ENCODE measurements at places on chromosomes 1 and 21.

DNA sequence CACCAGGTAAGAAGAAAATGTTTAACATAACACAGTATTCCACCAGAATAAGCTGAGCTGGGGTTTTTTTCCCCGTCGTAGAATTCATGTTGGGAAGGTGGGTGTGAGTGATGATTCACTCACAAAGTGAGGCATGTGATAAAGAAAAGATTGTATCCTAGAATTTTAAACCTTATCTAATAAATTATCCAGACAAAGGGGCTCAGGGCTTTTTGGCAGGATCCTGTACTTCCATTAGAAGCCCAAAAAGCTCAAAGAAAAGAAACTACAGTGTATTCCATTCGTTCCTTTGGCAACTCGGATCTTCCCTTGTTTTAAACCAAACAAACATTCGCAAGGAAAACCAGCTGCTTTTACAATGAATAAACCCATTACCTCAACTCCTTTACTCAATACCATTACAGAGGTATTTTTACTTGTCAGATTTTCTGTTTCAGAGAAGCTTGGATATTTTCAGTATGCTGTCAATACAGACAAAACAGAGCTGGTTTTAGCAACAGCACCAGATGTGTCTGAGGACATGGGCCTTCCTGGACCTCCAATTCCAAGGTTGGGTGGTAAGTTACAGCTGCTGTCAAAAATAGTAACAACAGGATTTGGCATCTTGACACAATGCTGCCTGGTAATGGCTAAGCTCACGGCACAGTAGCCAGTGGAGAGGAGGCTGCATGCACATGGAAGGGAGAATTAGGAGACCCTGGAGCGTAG is 159.9 kb upstream of the RUNX1 start:
- DNase-seq: peak; percentile 54

- no peak for DNase-seq
Measured at GRCh38 chr1:46508757-46509156, 19.1 kb downstream of the DMBX1 start.

GRCh38 chr1:29251164-29252124 is 15.1 kb downstream of the PTPRU start:
- no peak for DNase-seq

DNA sequence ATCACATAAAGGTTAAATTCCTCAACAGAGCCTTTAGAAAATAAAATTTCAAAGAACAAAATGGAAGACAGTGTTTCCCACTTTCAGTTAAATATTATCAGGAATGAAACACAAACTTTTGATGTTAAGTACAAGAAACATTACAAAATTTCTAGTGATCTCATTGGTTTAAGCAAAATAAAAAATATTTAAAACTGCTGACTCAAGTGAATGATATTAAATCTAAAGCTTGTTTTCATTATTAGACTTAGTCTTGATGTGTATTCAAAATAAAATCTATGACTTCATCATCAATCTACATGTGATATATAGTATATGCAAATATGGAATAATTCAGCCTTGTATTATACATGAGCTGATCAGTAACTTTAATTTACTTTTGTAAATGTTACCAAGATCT is 584.9 kb downstream of the PTBP2 start:
- no peak for DNase-seq

DNA sequence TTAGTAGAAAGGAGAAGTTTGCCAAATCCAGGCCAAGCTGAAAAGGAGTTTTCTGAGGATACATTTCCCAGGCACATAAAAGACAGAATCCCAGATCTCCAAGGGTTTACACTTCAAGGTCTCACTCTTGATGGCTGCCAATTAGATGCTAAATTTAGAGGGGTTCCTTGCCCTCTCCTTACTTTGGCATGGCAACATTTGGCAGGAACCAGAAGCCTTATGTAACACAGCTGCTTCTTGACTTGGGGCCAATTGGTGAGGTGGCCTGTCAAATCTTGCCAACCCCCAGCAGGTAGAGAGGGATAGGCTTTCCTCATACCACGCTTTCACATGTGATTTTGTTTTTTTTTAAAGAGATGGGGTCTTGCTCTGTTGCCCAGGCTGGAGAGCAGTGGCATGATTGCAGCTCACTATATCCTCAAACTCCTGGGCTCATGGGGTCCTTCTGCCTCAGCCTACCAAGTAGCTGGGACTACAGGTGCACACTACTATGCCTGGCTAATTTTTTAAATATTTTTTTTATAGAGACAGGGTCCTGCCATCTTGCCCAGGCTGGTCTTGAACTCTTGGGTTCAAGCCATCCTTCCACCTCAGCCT is 25.2 kb upstream of the NKAIN1 start:
- DNase-seq: no peak

DNA sequence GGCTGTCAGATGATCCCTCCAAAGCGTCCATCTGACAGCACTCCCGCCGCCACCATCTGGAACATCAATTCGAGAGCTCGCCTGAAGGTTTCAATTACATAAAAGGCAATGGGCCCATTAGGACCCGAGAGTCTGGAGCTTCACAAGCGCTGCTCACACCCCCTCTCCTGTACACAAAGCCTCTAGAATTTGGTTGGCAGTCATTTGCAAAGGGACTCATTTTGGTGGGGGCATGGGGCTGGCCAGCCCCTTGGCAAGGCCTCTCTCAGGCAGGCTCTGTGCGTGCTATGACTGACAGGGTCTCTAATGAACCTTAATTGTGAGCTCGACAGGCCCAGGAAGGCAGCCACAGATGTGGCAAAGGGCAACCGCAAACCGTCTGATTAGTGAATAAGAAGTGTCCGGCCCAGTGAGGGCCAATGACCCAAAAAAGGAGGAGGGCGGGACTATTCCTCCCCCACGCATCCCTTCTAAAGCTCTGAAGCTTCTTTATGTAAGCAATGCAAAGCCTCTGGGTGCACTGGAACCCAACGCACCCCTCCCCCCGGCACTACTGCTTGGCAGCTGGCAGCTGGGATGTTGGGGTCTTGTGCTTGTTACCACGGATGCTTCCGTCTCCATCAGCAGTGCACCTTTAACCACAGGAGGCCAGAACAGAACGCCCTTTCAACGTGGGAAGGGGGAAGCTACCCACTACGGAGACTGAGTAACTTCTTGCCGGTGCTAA is 79.4 kb downstream of the CAPZB start:
- DNase-seq: peak; percentile 34

DNA sequence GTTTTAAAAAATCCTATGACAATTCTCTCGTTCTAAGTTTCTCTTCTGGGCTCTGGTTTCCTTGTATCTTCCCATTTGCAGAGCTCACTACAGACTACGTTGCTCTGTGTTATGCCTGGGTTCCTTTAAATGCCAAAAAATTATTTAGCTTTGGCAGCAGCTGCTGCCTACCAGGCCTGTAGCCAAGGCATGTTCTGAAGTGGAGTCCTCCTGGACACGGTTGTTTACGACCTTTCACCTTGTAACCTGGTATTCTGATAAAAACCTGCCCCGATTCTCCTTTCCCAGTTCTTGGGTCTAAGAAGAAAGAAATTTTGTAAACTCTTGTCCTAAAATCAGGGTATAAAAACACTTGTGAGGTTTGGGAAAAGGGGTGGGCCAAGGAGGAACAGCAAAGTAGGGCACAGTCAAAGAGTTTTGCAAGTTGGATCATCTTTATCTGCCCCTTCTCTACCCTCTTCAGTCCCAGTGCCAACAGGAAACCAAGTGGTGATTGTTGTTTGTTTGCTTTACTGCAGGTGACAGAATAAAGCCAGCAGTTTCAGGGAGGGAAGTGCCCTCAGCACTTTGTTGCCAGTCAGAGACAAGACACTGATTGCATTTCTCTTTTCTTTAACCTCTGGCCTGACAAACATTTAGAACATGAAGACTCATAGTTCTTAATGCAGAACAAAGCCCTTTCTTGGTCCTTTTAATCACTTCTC is 3.1 kb upstream of the TXNIP start:
- DNase-seq: peak; percentile 31

- peak; percentile 70 for DNase-seq
Measured at GRCh38 chr1:23376890-23377811, 7.5 kb upstream of the ZNF436 start.

DNA sequence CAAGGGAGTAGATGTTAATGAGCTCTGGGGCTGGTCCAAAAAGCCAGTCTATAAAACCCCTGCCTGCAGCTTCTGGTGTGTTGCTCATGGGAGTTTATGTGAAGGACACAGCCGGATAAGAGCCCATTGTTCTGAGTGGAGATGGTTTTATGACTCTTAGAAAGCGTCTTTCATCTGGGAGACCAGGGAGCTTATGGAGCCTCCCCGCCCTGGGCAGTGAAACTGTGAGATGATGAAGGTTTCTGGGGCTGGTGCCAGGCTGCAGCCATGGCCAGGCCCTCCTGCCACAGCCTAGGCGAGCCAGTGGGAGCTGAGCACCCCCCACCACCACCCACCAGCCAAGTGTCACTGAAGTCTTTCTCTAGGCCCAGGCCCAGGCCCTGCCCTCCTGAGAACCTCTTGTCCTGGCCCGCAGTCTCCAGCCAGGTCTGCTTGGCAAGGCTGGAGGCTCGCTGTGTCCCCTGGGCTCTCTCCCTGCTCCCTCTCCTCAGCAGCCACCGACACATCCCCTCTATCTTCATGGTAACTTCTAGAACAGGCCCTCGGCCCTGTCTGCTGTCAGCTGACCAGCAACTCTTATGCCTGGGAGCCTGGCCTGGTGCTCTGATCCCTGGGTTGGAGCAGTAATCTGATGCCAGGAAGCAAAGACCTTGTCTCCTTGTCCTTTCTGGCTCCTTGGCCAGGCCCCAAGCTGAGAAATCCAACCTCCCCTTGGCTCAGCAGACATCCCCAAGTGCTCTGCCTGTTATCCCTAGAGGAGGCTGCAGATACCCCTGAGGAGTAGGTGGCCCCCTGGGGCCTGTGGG is 7.6 kb upstream of the ARHGEF10L start:
- DNase-seq: peak; percentile 68

GRCh38 chr1:213977909-213978308 is 9.9 kb upstream of the PROX1 start:
- DNase-seq: no peak

GRCh38 chr1:171081314-171081753 is 9.4 kb upstream of the FMO3 start:
- peak; percentile 74 for DNase-seq

DNA sequence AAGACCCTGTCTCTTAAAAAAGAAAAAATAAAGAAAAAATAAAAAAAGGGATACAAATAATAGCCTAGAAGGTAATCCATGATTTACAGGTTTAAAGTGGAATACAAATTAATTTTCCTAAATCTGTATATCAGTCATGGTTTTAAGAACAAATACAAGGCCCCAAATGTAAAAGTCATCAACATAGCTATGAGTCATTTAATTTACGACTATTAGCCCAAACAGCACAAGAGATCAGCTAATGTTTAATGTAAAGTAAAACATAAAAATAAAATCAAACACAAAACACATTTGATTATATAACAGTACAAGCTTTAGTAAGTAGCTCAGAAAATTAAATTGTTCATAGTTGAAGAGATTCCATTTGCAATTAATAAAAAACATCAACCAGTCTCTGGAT is 20.3 kb upstream of the TAL1 start:
- no peak for DNase-seq

DNA sequence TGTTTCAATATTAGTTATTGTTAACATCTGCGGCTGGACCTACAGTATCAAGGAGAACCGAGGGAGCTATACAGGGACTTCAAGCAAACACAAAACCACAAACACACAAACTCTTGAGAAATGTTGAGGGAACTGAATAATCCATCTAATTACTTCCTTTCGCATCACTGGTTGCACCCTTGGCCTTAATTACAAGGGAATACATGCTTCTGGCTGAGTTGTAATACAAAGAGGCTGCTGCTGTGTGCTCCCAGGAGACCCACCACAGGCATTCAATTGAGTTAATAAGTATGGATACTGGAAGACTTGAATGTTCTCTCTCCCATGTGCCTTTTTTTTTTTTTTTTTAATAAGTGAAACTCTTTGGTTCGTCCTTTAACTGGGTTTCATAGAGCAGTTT is 16.8 kb upstream of the SMYD2 start:
- DNase-seq: peak; percentile 36

DNA sequence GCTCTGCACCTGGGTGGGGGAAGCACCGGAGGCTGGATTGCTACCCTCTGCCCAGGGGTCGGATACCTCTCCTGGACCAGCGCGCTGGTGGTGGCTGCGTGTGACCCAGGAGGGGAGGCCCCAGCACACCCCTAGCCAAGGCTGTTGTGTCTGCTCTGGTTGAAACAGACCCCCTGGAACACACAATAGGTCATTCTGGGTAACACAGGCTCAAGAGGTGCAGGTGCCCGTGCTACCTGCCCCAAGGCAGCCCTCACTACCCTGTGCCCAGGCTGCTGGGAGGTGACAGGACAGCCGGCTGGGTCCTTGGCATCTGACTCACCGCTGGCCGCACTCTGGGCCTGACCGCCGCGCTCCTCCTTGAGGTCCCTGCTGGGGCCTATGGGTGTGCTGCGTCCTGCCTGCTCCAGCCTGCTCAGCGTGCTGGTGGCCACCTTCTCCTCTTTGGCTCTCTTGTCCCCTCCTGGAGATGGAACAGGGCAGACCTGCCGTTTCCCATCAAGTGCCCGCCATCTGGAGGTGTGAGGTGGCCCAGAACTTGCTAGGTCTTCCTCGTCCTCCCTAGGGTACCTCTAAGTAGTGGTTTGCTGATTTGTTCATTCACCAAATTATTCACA is 30.0 kb downstream of the ZBTB17 start:
- no peak for DNase-seq

GRCh38 chr1:11080931-11081330 is 18.7 kb downstream of the EXOSC10 start:
- DNase-seq: no peak

DNA sequence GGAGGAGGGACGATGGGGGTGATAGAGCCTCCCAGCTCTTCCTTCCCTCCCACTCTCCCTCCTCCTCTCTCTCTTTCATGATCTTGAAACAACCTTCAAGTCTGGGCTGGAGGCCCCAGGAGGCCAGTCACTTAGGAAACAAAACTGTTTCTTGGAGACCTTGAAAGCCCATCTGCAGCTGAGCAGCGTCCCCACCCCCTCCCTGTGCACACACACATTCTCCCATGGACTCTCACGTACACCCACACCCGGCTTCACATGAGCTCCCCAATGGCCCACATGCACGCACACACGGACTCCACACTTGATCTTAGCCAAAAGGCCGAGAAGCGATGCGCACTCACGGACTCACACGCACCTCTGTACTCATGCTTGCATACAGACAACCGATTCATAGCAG is 3.2 kb upstream of the ATP1A2 start:
- no peak for DNase-seq

DNA sequence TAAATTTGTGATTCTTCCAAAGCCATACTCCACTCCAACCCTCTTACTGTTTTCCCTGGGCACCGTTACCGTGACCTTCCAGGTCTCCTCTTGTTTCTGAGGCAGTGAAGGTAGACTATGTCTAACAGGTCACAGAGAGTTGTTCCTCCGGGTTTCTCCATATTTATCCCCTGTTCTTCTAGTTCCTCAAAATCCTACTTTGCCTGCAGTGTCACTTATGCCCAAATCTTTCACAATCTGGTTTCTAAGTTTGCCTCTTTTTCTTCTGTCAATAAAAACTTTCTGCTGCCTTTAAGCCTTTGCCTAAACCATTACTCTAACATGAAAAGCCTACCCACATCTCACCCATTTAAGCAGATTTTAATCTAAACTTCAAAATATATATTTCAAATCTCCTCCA is 87.7 kb downstream of the C4BPA start:
- DNase-seq: no peak
